NCI-H2107 (cell line): ENCODE measurements at places on chromosomes 2 and 18.

GRCh38 chr2:17104454-17104853 lies 413.8 kb downstream of the RAD51AP2 start:
- no peak for DNase-seq

- no peak for DNase-seq
Observed at GRCh38 chr18:51537487-51537886, 340.0 kb upstream of the MEX3C start.

DNA sequence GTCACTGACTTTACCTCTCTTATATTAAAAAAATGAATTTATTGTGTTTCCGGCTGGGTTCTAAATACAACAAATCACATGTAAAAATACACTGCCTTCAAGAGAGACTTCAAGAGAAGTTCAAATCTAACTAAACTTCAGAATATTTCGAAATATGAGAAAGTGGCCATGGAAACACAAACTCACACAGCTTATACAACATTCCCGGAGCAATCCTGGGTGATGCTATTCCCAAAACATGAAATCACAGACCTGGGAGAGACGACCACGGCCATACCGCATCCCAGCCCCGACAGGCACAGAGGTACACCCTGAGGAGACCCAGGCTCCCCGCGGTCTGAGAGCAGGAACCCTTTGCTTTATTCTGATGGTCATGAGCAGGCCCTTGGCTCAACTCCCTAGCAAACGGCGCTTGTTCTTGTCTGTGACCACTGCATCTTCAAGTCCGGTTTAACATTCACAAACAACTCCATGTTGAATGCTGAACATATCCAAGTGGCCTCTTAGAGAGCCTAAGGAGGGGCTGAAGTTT lies 185.4 kb upstream of the REV1 start:
- no peak for DNase-seq

DNA sequence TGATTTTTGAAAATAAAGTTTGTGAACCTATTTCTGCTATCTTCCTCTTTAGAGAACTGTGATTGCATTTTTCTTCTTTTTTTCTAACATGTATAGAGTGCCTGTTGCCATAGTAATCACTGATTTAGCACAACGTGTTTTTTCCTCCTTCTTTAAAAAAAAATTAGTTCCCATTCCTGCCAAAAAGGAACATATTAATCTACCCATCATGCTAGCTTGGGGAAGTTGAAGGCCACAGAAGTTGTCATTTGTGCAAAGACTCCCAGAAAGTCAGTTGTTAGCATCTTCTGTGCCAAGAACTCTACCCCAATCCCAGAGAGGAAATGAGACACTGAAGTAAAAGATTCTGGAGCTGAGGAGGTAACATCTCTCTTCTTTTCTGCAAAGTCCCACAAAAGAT lies 57.3 kb downstream of the SLC8A1 start:
- DNase-seq, result no peak

- no peak for DNase-seq
Observed at GRCh38 chr2:36318547-36318946, 37.0 kb upstream of the CRIM1 start.

DNA sequence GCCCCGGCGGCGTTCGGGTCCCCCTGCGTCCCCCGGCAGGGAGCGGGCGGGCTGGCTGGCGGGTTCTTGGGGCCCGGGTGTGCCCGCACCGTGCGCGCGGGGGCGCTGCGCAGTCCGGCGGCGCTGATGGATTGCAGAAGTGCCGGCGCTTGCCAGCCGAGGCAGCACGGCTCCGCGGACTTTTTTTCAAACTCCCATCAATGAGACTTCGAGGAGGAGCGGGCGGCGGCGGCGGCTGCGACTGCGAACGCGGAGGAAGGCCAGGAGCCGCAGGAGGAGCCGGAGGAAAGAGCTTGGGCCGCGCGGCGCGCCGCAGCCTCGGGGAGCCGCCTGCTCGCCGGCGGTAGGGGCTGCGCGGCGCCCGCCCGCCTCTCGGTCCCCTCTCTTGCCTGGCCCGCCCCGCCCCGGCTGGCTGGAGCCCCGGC lies at the start of gene GLI2:
GLI2 (plus strand) TSS at position 123 of the 425 bp plus-strand sequence. CDS start 61,453 bp downstream, outside the sequence.
- no peak for DNase-seq
